Stimulated activated CD8-positive, alpha-beta memory T cell treated with anti-CD3 and anti-CD28 coated beads, Interleukin-4, amount 100 ng/mL, for 1 hour (primary cell): ENCODE measurements at places on chromosomes 7 and 10.

- DNase-seq: no peak
Measured at GRCh38 chr7:130903358-130903974, 169.5 kb upstream of the KLF14 start.

- DNase-seq: no peak
Measured at GRCh38 chr10:28679581-28680357, 2.4 kb downstream of the BAMBI start.

DNA sequence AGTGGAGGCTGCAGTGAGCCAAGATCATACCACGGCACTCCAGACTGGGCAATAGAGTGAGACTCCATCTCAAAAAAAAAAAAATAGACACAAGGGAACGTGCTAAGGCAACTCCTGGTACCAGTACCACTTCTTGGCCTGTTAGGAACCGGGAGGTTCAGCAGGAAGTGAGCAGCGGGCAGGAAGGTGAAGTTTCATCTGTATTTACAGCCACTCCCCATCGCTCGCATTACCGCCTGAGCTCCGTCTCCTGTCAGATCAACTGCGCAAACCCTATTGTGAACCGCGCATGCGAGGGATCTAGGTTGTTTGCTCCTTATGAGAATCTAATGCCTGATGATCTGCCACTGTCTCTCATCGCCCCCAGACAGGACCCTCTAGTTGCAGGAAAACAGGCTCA lies 69.9 kb upstream of the FOXK1 start:
- no peak for DNase-seq

DNA sequence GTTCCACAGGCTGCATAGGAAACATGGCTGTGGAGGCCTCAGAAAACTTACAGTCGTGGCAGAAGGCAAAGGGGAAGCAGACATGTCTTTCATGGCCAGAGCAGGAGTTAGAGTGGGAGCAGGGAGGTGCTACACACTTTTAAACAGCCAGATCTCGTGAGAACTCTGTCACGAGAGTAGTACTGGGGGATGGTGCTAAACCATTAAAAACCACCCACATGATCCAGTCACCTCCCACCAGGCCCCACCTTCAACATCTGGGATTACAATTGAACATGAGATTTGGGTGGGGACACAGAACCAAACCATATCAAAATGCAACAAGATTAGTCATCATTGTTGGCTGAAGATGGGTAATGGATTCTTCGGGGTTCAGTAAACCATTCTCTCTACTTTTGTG lies 65.4 kb upstream of the PDCD4 start:
- DNase-seq: no peak

DNA sequence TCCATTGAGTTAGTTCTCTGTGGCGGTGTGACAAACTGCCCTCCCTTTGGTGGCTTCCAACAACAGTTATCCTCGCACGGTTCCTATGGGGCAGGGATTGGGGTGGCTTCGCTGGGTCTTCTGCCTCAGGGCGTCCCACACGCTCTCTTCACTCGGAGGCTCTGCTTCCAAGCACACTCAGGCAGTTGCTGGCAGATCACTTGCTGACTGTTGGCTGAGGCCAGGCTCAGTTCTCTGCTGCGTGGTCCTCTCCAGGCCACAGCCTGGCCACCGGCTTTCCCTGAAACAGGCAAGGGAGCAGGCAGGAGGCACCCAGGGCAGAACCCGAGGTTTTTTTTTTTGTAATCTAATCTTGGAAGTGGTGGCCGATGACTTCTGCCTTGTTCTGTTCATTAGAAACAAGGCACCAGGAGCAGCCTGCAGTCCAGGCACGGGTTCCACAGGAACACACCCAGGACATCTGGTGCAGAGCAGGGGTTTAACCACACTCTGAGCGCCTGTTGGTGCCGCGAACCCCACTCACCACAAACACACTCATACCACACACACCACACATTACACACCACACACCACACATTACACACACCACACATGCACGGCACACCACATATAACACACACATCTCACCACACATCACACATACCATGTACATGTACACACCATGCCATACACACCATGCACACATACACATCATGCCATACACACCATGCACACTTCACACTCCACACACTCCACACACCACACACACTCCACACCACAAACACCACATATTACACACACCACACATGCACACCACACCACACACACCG lies 112.2 kb downstream of the PTPN20 start:
- DNase-seq: no peak

- DNase-seq: no peak
Measured at GRCh38 chr10:32388258-32389027, 41.5 kb upstream of the EPC1 start.

- DNase-seq: no peak
Measured at GRCh38 chr7:31735991-31736982, 49.3 kb downstream of the PPP1R17 start.
